Stimulated activated CD4-positive, alpha-beta T cell treated with anti-CD3 and anti-CD28 coated beads, Interleukin-4, amount 100 ng/mL, for 4 hours (primary cell): ENCODE measurements at places on chromosomes 1 and 21.

GRCh38 chr1:89199525-89200031, 836 bp upstream of the GBP4 start:
- DNase-seq: no peak

DNA sequence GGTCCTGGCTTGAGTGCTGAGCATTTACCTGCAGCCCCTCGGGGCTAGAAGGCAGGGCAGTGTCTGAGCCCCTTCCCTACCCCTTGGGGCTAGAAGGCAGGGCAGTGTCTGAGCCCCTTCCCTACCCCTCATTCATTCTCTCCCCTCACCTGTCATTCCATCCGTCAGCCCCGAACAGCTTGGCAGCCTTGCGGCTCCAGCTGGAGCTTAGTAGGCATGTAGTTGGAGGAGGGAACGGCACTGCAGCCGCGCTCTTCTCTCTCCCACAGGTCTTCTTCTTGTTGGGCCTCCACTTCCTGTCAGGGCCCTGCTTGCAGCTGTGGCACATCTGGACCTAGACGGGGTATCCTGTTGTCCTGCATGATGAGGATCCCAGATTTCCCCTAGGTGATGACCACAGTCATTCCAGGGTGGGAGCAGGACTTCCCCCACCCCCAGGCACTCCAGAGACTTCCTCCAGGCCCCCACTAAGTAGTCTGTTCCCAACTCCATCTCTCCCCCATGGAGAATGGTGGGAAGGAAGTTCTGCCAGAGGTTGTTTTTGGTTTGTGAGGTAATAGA, 22.2 kb downstream of the MAPKAPK2 start:
- no peak for DNase-seq

DNA sequence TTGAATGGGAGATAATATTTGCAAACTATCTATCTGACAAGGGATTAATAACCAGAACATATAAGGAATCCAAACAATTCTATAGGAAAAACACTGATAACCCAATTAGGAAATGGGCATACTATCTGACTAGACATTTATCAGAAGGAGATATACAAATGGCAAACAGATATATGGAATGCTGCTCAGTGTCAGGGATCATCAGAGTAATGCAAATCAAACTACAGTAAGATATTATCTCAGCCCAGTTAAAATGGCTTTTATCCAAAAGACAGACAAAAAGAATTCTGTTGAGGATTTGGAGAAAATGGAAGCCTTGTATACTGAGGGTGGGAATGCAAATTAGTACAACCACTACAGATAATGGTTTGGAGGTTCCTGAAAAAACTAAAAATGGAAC, 758.0 kb upstream of the B3GALT2 start:
- DNase-seq: no peak

DNA sequence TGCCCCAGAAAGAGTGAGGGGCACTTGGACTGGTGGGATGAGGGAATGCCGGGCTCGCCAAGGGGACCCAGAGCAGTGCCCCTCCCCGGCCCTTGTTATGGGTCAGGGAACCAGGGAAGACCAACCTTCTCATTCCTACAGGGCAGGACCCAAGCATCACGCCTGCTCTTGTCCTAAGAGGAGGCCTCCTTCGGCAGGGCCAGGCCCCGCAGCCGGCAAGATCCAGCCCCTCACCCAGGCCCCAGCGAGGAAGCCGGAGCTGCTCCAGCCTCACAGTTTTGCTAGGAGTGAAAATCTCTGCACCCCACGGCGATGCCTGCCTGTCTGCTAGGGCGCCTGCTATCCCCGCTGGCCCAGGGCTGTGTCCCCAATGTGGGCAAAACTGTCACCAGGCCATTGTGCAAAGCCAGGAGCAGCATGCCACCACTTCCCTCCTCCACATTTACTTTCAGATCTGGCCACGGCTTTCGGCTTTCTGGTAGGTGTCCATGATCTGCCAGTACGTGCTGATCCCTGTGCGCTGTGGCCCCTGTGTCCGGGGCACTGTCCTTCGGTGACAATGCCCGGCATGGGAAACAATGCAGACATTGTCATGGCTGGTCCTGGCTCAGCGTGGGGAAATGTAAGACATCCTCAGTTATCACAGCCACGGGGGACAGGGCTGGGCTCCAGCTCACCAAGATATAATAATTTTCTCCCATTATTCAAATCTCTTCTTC, 9.6 kb downstream of the ACTRT2 start:
- no peak for DNase-seq

GRCh38 chr21:44919111-44919912, 1.4 kb downstream of the ITGB2 start:
- DNase-seq: no peak
